Ureter (tissue), 1 donor: ENCODE measurements at places on chromosomes 11 and 22. TPM values are rescaled to one million over a fixed set of nuclear protein-coding genes. Genes with fewer than 3 reads are reported as not detected.

Gene C22orf15
- total RNA-seq, result 0.18 TPM

Gene OR8B2
- total RNA-seq, result not detected

Gene DRICH1
- total RNA-seq, result 2.3 TPM

Gene SHISA8
- not detected for total RNA-seq

Gene DMC1
- total RNA-seq, result 2.2 TPM

Gene KCNK4
- not detected for total RNA-seq

Gene MS4A14
- total RNA-seq, result 1.5 TPM

DNA sequence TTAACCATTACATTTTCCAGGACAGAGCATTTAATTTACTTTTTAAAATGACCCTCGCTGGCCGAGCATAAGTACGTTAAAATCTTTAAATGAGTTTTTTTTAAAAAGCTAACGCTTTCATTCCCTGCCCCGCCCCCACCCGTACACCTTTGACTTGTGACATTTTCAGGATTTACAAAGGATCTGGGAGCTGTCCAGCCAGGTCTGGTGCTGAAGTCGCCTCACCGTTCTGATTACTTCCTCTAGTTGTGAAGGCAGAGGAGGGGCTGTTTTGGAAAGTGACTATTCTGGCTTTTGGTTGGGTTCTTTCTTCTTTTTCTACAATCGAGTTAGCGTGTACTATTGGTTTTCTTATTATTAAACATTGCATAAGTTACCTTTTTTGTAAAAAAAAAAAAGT, 2.9 kb downstream of the C11orf87 start:
- no peak for DNase-seq

DNA sequence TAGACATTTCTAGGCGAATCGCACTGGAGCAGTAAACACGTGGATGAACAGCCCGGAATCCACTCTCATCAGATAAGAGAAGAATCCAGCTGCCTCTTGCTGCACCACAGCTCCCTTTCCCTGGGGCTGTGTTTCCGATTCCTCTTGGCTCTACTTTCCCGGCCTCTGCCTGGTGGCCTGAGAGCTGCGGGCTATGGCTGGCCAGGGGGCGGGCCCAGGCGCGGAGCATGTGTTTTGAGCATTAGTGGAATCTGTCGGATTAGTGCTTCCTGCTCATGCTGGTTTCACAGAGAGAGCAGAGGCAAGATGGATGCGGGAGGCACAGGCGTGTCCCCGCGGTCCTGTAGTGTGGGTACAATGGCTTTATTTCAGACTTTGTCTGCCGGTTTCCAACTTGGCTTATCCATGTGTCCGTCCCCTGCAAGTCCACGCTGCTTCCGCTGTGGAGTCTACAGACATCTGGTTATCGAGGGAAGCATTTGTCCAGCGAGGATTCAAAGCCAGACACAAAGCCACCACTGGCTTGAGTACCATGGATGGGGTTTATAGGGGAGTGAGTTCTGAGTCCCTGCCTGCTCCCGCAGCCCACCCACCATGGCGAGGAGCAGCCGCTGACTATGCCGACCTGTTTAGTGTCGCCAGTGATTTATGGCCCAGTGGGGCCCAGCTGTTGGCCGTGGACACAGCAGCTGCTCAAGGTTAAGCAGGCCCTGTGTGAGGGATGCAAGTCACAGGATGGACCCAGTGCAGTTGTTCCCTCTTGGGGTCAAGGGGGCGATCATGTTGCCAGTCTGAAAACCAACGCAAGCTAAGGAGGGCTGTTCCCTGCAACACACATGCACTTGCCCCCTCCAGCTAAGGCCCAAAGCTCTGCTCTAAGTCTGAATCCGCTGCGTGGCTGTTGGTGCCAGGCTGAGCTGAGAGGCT, 43.3 kb upstream of the EP300 start:
- peak; percentile 77 for DNase-seq

- no peak for DNase-seq
Measured at GRCh38 chr11:1074244-1075221, at the start of gene MUC2. Gene MUC2, plus strand, starts transcription at chr11:1074874.

DNA sequence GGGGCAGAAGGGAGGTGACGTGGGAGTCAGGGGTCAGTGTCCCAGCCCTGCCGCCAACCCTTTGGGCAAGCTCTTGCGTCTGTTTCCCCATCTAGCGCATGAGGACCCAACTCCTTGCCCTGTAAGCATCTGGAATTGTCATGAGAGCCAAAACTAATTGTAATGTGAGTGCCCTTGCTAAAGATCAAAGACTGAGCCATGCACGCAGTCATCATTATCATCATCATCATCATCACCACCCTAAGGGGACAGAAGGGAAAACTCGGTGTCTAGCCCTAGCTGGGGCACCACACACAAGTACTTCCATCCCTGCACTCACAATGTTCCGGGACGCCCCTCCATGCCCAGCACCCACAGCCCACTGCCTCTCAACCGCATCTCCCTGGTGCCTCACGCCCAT, 2.5 kb downstream of the LIF start:
- DNase-seq, result no peak

DNA sequence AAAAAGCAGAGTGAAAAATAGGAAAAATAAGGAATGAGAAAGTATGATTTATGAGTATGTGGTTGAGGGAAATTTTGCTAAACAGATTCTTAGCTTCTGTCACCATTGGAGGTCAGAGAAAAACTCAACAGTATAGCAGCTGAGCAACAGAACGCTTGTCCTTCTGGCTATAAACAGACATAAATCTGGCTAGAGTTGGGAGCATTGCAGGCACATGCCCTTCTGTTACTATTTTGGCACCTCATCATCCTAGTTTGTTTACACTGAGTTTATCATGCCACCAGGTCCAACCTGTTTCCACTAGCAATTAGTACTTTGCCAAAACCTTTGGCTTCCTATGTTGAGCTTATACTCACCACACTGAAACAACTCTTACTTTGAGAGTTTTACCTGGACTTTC, 6.9 kb downstream of the UBE4A start:
- DNase-seq, result no peak

DNA sequence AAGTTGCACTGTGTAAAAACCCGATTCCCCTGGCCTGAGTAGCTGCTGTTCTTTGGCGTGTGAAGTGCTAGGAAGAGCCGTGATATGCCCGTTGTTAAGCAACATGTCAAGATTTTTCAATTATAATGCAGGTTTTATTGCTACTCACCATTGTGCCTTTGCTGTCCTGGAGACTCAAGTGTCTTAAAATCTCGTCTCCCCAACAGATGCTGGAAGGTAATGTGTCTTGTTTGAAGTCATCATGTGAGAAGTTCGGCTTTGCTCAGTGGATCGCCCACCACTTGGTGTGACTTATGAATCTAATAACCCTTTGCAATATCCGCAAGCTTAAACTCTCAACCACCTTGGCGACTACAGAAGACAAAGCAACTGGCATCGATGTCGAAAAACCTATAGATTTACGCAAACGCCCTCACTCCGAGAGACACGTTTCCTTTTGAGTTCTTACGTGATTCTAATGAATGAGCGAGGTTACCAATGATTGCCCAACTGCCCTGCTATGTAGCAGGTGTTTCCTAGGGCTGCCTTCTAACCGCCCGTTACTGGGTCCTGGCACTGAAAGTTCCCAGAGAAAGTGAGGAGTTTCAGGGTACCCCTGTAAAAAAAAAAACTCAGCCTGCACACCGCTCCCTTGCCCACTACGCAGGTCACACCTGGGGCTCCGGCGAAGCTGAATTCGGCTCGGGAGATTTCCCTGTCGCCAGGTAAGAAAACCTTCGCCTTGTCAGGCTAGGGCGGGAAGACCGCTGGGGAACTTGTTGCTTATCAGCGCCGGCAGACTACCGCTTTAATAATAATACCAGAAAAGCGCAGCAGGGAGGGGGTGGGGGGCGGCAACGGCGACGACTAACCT, 21.2 kb upstream of the BDNF start:
- DNase-seq, result no peak

- DNase-seq, result no peak
Measured at GRCh38 chr11:117725048-117725734, 71.8 kb downstream of the DSCAML1 start.

- no peak for DNase-seq
Measured at GRCh38 chr11:45772449-45772774, 32.5 kb upstream of the SLC35C1 start.

DNA sequence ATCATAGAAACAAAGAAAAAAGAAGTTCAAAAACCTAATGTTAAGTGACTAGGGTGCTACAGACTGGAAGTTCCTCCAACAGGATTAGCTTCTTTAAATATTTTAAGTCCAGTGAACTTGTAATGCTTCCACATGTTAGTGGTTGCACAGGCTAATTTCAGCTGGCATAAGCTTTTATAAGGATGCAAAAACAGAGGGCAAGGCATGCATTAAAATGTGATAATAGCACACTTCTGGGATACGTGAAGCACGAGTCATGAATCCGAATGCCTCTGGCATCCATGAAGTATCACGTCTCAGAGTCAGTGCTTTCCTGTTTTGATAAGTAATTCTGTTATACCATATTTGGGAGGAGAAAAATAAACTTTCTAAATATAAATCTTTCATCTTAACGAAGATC, 106.8 kb downstream of the DCDC1 start:
- no peak for DNase-seq

DNA sequence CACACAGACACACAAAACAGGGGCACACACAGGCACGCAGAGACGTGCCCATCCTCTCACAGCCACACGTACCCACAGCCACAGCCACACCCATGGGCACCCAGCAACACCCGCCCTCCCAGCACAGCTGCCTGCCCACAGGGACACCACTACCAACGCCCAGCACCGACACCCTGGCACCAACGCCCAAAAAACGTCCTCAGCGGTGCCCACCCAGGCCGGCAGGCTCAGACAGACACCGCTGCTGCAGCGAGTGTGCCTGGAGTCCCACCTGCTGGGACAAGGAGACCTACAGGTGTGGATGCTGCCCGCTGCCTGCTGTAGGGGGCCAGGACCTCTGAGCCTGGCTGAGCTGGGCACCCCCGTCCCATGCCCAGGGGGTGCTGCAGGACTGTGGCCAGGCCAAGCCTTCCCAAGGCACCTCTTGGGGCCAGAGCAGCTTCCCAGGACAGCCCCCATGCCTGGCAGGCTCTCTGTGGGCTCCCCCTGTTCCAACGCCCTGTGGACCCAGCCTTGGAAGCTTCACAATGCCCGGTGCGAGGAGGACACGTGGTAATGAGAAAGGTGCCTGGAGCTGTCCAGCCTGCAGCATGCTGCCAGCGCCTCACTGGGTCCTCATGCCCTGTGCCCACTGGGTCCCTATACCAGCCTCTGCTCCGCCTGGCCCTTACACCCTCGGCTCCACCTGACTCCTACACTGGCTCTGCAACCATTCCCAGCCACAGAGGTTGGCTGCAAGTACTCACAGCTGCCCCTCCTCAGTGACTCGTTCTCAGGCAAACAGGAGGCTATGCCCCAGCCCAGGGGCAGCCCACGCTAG, 45.8 kb upstream of the TH start:
- DNase-seq, result peak; percentile 44

- DNase-seq, result peak; percentile 29
Measured at GRCh38 chr11:68992743-68993255, 12.0 kb upstream of the MRGPRD start.

DNA sequence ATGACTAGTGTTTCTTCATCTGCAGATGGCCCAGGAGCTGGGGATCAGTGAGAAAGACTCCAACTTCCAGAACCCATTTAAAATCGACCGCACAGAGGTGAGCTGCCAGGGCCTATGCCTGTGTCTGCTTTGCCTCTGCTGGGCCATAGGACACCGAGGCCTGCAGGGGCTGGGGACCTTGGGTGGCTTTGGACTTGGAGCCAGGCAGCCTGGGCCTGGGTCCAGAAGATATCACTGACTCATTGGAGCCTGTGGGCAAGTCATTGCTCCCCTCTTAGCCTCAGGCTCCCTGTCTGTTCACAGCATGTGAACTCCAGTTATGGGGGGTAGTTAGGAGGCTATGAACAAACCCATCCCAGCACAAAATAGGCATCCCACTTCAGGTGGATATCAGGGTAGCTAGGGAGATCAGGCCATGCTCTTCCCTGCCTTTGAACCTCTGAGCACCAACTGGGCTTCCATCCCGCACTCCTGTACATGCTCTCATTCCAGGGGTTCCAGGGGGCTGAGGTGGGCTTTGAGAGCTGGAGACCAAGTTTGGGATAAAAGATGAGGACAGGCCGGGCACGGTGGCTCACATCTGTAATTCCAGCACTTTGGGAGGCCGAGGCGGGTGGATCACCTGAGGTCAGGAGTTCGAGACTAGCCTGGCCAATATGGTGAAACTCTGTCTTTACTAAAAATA, 13.4 kb downstream of the CCDC134 start:
- no peak for DNase-seq

- no peak for DNase-seq
Measured at GRCh38 chr11:74070723-74071492, 62.0 kb upstream of the UCP3 start.

DNA sequence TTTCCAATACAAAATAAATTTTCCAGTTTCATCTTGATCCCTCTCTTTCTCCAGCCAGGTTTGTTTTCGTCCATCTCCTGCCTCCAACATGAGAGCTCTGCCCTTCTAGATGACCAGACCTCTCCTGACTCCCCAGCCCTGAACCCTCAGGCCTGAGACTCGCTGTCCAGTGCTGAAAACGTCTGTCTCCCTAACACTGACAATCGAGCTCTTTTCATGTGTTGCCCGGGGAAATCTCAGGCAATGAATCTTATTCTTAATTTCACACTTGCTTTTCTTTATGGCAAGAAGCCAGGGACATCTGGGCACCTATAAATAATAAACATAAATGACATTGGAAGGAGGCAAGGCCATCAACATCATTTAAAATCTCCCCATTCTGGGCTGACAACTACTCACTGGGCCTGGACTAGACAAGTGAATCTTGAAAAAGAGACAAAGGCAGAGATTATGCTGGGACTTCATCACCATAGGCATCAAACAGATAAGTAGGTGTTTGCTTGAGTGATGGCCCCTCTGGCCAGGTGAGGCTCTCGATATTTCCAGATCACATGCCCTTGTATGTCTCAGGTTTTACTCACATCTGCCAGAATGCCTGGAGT, 274.5 kb upstream of the B3GAT1 start:
- no peak for DNase-seq
